ENCODE measurements at places on chromosomes 1 and 21.

DNA sequence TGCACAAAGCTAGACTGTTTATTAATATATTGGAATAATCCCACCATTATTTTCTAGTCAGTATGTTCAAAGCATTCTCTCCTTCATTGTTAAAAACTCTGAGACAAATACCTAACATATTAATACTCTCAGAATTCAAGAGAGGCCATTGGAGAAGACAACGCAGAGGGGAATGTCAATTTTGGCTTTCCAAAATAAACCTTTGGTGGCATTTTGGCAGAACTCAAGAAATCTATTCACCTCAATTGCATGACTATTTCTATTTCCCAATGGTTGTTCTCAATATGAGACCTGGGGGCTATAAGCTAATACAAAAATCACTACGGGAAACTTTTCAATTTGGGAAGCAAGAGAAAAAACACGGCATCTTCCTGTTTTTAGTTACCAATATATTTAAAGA, 58.5 kb downstream of the RUSC1 start:
- no peak for DNase-seq
- no peaks in the 10 kb centered on the region for H3K27me3 ChIP-seq

GRCh38 chr21:14900058-14900457, 164.7 kb downstream of the NRIP1 start:
- peak overlapping the region; percentile 91 for H3K27ac ChIP-seq
- peak; percentile 59 for DNase-seq
- H3K36me3 ChIP-seq, result no peaks in the 10 kb centered on the region
- H3K27me3 ChIP-seq, result no peaks in the 10 kb centered on the region

DNA sequence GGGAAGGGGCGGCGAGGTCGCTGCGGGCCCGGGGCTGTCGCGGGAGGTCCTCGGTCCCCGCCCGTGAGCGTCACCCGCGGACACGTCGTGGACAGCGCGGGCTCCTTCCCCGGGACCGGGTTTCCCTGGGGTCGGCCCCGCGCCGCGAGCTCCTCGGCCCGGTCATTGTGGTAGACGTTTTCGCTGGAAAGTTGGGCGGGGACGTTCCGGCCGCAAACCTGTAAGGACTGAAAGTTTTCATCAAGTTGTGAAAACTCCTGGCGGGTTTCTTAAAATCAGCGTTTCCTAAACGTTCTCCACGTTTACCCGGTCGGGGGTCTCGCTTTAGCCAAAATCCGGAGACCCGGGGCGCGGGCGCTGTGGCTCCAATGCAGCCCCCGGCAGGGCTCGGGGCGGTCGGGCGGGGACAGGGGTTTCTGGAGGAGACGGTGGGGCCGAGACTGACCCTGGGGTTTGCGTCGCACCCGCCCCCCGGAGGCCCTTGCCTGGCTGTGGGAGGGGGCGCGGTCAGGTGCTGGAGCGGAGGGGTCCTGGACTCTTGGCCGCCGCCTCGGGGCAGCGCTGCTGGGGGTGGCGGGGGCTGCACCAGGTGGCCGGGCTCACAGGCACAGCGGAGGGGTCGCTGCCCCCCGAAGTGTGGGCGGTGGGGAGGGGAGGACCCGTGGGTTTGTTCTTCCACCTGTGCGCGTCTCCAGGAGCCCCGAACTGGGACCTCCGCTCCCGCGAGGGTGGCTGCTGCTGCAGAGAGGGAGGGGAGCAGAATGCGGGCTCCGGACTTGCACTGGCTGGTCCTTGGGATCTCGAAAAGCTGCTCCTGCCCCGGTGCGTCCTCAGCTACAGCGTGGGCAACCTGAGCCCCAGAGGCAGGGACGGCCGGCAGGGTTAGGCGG, 827 bp downstream of the PRKCZ start:
- H3K27ac ChIP-seq, result no peak overlapping the region
- no peaks in the 10 kb centered on the region for H3K36me3 ChIP-seq
- no peaks in the 10 kb centered on the region for H3K4me1 ChIP-seq
- H3K27me3 ChIP-seq, result peaks cover 29% of the 10 kb centered on the region

DNA sequence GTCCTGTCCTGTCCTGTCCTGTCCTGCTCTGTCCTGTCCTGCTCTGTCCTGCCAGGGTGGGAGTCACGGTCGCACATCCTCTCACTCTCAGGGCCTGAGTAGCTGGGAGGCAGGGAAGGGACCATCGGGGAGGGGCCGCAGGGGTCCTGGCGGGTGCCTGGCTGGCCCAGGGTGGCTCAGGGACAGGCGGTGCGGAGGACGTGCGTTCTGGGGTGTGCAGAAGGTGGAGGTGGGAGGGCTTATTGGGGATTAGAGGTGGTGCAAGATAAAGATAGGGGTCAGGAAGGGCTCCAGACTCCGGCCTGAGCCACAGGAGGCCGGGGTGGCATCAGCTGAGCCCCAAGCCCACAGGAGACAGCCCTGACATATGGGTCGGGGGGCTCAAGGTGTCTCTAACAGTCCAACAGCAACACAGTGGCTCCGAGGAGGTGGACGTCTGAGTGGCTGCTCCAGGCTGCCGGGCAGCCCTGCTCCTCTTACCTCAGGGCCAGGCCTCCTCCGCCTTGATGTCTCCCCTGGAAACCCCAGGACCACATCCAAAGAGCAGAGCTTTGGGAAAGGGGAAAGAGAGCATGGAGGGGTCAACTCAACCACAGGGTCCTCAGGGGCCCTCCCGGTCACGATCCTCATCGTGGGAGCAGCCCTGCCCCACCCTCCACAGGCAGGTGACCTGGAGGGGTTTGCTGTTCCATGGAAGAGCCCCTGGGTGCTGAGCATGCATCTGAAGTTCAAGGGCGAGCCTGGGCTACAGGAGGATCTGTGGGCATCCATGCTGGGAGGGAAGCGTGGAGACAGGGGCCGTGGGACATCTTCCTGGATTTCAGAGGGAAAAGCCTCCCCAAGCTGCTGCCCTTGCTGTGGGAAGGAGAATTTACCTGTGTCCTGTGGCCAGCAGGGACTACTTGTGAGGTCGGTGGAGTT, 39.6 kb upstream of the ADARB1 start:
- no peak overlapping the region for H3K27ac ChIP-seq
- no peak for DNase-seq
- peaks cover 50% of the 10 kb centered on the region for H3K27me3 ChIP-seq
- H3K4me1 ChIP-seq, result 0 out of 2 replicates have a peak, but pooled peaks cover 7% of the 10 kb centered on the region

GRCh38 chr1:5914676-5915365, 77.4 kb downstream of the NPHP4 start:
- H3K36me3 ChIP-seq, result no peaks in the 10 kb centered on the region
- H3K4me3 ChIP-seq, result no peak overlapping the region
- no peak overlapping the region for H3K27ac ChIP-seq
- no peak for DNase-seq
- H3K27me3 ChIP-seq, result no peaks in the 10 kb centered on the region

GRCh38 chr1:202967684-202968281, 726 bp upstream of the CYB5R1 start:
- peak overlapping the region; percentile 92 for H3K4me3 ChIP-seq
- H3K27ac ChIP-seq, result peak overlapping the region; percentile 42
- DNase-seq, result no peak
- peaks cover 8% of the 10 kb centered on the region for H3K36me3 ChIP-seq

DNA sequence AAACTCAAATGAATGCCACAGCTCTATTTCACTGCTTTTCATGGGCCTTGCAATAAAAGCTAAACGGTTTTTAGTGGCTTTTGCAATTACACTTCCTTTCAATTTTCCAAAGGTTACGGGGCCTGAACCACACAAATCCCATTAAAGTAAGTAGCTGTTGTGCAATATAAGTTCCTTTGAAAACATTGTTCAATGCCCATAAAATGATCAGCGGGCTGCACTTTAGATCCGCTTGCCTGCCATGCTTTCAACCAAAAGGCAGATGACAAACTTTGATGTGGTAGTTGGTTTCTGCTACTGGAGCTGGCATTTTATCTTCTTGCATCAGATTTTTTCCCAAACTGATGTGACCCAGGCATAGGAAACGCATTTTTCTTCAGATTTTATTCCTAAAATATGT, 50.2 kb downstream of the PRRX1 start:
- DNase-seq, result peak; percentile 32
- H3K27me3 ChIP-seq, result no peaks in the 10 kb centered on the region
- no peak overlapping the region for H3K4me3 ChIP-seq
- H3K36me3 ChIP-seq, result peaks cover 80% of the 10 kb centered on the region
- peak overlapping the region; percentile 46 for H3K27ac ChIP-seq

DNA sequence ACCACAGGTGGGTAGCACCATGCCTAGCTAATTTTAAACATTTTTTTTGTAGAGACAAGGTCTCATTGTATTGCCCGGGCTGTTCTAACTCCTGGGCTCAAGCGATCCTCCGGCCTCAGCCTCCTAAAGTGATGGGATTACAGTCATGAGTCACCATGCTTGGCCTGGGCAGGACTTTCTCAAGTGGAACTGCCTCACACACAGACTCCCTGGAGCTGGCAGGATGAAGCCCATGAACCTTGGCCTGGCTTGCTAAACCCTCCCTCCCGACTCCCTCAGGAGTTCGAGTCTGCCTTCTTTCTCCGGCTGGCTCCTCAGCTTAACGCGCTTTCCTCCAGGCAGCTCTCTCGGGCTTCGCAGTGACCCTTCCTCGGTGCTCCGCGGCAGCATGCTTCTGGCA, 7.7 kb upstream of the ECE1 start:
- H3K27me3 ChIP-seq, result peaks cover 2% of the 10 kb centered on the region
- H3K27ac ChIP-seq, result peak overlapping the region; percentile 24
- H3K4me3 ChIP-seq, result no peak overlapping the region
- no peaks in the 10 kb centered on the region for H3K36me3 ChIP-seq
- DNase-seq, result no peak

GRCh38 chr1:26084844-26085243, 17.4 kb upstream of the TRIM63 start:
- H3K4me1 ChIP-seq, result peaks cover 15% of the 10 kb centered on the region
- H3K4me3 ChIP-seq, result no peak overlapping the region
- H3K27ac ChIP-seq, result no peak overlapping the region
- peaks cover 33% of the 10 kb centered on the region for H3K27me3 ChIP-seq

- no peak for DNase-seq
- H3K36me3 ChIP-seq, result 0 out of 2 replicates have a peak, but pooled peaks cover 7% of the 10 kb centered on the region
These were observed 146.9 kb downstream of the MIS18A start for GRCh38 chr21:32131960-32132359.

DNA sequence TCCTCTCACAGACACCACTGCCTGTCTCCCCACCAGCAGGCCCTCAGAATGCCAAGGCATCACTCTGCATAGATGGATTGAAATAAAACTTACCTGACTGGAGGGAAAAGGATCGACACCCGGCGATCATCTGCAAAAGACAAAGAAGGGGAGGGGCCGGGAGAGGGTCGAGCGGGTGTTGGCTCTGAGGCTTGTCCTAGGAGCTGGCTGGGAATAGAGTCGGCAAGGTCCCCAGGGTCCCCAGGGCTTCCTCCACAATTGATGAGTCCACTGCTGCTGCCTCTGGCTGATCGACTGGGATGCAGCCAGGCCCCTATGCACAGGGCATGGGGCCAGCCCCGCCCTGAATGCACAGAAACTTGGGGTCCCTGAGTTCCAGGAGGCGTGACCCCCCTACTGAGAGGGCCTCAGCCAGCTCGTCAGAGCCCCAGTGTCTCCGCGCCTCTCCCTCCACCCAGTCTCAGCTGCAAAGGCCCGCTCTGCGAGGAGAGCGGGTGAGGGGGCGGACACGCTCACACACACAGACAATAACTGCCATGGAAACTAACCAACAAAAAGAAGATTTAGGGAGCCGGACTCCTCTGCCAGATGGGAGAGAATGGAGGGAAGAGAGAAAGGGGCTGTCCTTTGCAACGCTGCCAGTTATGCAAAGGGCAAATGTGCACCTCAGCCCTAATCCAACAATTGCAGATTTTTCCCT, at the start of gene KLHDC8A:
Gene KLHDC8A (minus strand): TSS at position 483 of the 700 bp plus-strand sequence. CDS start 13,318 bp downstream, outside the sequence.
- peaks cover 9% of the 10 kb centered on the region for H3K4me1 ChIP-seq
- H3K4me3 ChIP-seq, result no peak within 1 kb of the TSS
- H3K36me3 ChIP-seq, result no peaks in the 10 kb centered on the region
- no peak within 1 kb of the TSS for H3K27ac ChIP-seq
- peaks cover 39% of the 10 kb centered on the region for H3K27me3 ChIP-seq

Measured in HFFc6 (cell line).